ENCODE measurements at places on chromosomes 6 and 20.

DNA sequence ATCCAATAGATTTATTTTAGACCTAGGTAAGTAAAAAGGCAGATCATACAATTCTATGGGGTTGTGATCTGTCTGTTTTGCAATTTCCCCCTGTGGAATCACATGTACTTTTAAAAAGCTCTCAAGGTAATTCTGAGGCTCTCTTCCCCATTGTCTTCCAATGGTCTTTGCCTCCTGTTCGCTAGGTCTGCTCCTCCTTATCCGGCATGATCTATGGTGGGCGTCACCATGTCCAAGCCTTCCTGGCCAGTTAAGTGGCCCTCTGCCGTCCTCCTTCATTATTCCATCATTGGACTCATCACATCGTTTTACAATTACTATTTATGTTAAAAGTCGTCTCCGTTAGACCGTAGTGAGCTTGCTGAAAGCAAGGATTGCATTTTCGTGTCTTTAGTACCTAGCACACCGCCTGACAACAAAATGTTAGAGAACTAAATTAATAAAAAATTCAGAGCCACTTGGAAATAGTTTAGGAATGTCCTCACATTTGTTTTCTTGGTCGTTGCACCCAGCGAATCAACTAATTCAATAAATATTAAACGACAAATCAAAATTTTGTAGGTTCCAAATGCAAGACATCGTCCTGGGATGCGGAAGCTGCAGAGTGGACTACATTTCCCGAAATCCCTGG, 2.2 kb upstream of the STXBP5 start:
- DNase-seq, result no peak

DNA sequence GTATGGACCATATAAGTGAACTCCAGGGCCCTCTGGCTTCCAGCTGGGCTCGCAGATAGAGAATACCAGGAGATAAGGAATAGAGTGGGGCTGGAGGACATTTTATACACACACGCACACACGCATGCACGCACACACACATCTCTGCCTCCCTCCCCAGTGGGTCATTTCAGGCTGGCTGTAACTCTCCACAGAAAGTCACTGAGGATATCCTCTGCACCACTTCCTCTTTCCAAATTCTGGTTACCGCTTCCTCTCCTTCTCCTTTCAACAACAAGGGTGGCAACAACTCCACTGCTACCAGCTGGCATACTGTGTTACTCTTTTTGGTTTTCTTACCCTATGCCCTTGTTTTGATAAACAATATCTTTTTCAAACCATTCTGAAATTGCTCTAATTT, 280.2 kb downstream of the COL12A1 start:
- no peak for DNase-seq

DNA sequence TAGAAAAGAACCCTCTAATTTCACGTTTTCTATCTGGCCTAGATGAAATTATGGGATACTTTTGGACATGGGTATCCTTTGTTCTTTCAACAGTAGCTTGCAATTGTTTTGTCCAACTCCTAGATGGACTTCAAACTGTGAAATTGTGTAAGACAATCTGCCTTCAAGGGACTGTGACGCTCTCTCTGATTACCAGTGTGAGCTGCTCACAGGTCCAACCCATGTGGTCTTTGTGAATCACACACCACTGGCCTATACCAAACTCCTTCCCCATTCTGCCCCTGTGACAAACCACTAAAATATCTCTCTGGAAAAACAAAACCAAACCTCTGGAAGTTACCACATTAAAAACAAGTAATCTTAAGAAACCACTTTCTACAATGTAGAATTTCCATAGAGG, 59.5 kb downstream of the NINL start:
- peak; percentile 83 for DNase-seq

GRCh38 chr6:92586236-92586977, 833.0 kb downstream of the EPHA7 start:
- no peak for DNase-seq

DNA sequence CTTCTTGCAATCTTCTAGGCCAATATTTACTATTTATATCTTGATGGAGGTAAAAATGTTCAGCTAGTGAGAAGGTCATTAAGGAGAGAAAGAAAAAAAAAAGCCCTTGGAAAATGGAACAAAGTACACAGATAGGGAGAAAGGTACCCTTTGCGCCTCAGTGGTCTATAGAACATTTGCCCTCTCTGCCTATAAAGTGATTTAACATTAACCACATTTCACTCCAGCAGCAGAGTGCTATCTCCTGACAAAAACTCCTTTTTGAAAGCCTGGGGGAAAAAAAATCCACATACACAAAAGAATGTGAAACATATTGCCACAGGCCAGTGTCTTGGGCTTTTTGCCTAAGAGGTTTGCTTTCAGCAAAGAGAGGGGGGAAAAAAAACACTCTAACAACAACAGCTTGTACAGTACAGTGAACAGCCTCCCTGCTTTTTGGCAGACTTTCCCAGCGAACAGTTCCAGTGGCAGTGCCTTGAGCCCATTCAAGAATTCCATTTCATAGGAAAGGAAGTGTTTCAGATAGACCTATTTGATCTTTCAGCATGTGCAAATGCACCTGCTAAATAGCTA, 695 bp downstream of the ARHGAP18 start:
- DNase-seq, result peak; percentile 40

- DNase-seq, result no peak
Observed at GRCh38 chr6:123810214-123810613, 6.5 kb downstream of the NKAIN2 start.

DNA sequence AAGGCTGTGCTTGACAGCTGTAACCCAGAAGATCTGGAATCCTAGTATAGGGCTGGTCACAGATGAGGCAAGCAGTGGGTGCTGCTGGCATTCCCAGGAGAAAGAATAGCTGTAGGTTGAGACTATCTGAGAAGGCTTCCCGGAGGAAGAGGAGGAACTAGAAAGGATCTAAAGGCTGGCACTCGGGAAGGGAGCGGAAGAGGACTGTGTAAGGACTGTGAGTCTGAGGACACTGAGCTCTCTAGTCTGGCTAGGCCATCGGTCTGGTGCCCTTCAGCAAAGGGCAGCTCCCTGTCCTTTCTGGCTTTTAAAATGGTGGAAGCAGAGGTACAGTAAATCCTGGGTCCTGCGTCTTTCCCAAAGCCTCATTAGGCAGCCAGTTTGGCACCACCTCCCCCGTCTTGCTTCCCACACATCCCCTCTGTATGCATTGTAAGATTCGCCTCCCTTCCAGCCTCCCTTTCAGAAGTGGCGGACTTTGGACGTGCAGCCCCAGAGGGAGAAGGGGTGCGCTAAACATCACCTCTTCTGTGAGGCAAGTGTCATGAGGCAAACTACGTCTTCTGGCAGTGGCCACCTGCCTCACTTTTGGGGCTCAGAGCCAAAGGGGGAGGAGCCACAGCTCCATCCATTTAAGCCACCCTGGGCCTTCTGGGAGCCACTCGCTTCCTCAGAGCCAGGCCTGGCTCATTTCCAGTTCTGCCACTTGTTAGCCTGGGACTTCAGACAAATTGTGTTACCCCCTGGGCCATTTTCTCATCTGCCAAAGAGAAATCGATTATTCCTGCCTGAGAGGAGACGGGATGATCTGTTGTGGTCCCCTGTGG, 8.6 kb downstream of the SNPH start:
- DNase-seq, result no peak

DNA sequence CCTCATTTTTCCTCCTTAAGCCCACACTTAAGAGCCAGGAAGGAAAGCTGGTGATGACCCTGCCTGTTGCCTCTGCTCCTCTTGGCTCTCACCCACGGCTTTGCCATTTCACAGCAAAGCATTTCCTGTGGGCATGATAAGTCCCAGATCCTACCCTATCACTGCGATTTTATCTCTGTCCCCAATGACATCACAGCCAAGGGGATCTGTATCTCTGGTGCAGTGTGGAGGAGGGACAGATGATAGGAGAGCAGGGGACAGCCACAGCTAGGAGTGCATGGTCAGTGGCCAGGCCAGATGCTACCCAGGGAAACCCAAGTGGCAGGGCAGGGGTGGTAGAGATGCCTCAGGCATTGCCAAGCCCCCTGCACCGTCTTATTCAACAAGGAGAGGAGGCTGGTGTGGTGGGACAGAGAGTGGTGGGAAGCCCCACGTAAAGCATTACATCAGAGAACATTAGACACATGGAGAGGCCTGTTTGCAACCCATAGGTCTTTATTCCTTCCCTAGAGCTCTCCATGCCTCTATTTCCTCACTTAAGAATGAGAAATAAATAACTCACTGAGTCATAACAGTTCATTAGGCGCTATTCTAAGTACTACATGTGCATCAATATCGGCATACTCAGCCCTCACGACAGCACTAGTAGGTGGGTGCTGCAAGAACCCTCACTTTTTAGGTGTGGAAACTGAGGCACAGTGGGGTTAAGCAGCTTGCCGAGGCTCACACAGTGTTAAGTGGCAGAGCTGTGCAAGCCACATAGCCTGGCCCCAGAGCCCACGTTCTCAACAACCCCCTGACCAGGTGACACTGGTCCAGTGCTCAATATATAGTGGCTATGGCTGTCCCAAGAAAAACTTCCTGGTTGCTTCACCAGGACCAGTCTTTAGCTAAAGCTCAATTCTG, 4.6 kb downstream of the TFEB start:
- DNase-seq, result no peak

GRCh38 chr6:79713701-79714322, 82.7 kb downstream of the SH3BGRL2 start:
- DNase-seq, result no peak

DNA sequence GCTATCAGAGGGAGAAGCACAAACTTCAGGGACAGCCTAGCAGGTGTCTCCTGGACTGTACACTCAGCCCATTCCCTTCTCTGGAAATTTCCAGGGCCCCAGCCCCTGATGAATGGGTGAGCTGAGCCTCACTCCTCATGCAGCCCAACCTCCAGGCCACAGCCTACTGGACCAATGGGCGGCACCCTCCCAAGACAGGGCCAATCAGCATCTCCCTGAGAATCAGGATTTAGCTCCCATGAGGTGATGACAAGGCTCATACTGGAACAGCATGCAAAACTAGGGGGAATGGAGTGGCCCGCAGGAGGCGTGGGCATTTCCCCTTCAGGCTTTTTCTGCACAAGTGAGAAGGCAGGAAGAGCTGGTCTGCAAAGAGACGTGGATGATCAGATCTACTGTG, 29.0 kb downstream of the NFATC2 start:
- no peak for DNase-seq

DNA sequence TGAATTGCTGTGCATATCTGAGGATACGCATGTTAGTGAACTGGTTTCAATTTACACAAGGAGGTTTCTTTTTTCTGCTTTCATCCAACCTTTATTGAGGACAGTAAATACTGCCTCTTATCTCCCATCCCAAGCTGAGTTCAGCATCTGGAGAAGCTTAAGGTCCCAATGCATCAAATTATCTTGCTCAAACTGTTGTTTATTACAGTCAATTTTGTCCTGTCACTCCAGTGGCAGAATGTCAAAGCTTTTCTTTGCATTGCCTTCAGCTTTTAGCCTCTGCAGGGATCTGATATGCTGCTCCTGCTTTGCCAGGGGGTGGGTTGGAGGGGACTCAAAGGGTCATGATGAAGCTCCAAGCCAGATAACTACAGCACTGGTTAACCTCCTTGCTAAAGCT, 435.4 kb upstream of the SOX4 start:
- no peak for DNase-seq

Measured in AG09319 (cell line).